ENCODE measurements at places on chromosomes 3 and 15. TPM values are rescaled to one million over a fixed set of nuclear protein-coding genes. Genes with fewer than 3 reads are reported as not detected.

CHL1 gene
- total RNA-seq = 47.3 TPM

ZNF80 gene
- total RNA-seq = not detected

LYZL4 gene
- total RNA-seq = not detected

PCOLCE2 gene
- total RNA-seq = 58.4 TPM

COPG1 gene
- total RNA-seq = 127 TPM

CPN2 gene
- total RNA-seq = not detected

CSPG4 gene
- total RNA-seq = 30.6 TPM

HYKK gene
- total RNA-seq = 7.1 TPM

GNAT1 gene
- not detected for total RNA-seq

RASGRP1 gene
- total RNA-seq = 0.74 TPM

FAM227B gene
- total RNA-seq = 19.9 TPM

SLC28A2 gene
- not detected for total RNA-seq

CXCR6 gene
- total RNA-seq = 0.63 TPM

DLL4 gene
- 11.8 TPM for total RNA-seq

NFKBIZ gene
- total RNA-seq = 31.1 TPM

GOLGA6A gene
- total RNA-seq = not detected

GCSAM gene
- 1.7 TPM for total RNA-seq

OR5H14 gene
- not detected for total RNA-seq

MASP1 gene
- total RNA-seq = 4.9 TPM

PPCDC gene
- total RNA-seq = 12.8 TPM

GLDN gene
- 1.9 TPM for total RNA-seq

SEMA7A gene
- 5.3 TPM for total RNA-seq

RNF13 gene
- 162 TPM for total RNA-seq

CPNE9 gene
- not detected for total RNA-seq

RASL12 gene
- total RNA-seq = 54.6 TPM

CHCHD4 gene
- 7.7 TPM for total RNA-seq

NR2F2 gene
- 28.0 TPM for total RNA-seq

DAZL gene
- not detected for total RNA-seq

JMJD7 gene
- 4.2 TPM for total RNA-seq

ACTRT3 gene
- total RNA-seq = 3.3 TPM

LYSMD4 gene
- total RNA-seq = 19.1 TPM

GPR15 gene
- total RNA-seq = not detected

GMNC gene
- total RNA-seq = 0.26 TPM

SPATA12 gene
- not detected for total RNA-seq

CAMK1 gene
- total RNA-seq = 28.7 TPM

IL17RB gene
- 1.5 TPM for total RNA-seq

RASGRF1 gene
- 0.48 TPM for total RNA-seq

MAP1A gene
- total RNA-seq = 14.3 TPM

ALDH1L1 gene
- total RNA-seq = 11.5 TPM

MESP1 gene
- not detected for total RNA-seq

ADAMTS17 gene
- 10.7 TPM for total RNA-seq

TPRG1 gene
- 6.2 TPM for total RNA-seq

MOBP gene
- total RNA-seq = 0.05 TPM

RCCD1 gene
- 7.5 TPM for total RNA-seq

TRH gene
- 0.16 TPM for total RNA-seq

DPPA2 gene
- total RNA-seq = not detected

Measured in urinary bladder (tissue), 4 donors.